CD4-positive, alpha-beta T cell treated with Interleukin-17A for 4 hours (primary cell): ENCODE measurements at places on chromosomes 6 and 20.

DNA sequence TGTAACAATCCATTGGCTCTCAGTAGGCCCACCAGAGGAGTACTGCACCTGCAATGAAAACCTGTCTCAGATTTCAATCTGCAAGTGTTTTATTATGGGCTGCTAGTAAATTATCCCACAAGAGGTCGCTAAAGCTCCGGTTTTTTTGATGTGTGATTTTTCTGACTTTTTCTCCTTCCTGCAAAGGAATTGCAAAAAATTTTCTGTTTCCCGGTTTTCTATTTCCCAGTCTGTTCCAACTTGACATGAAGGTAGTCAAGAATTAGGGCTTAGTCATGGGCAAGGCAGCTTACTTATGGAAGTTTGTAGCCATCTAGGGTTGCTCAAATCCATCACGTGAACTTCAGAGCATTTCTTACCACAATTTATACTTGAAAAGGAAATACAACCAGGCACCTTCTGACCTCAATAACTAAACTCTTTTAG, 38.5 kb upstream of the AHI1 start:
- peak; percentile 13 for DNase-seq

DNA sequence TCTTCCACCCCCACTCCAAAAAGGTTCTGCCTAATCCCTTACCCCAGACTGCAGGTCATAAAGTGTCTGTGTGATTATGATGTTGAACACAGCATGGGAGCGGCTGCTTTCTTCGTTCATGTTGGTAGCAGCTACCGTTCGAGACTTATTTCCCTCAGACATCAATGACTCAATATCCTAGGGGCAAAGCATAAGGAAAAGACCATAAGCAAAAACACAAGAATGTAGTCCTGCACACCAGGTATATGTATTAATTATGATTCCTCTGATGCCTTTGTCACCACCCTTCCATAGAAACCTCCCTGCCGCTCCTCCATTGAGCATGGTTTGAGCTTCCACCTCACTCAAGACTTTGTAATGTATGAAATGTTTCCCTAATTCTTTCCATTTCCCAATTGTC, 137.2 kb downstream of the KIF13A start:
- no peak for DNase-seq

GRCh38 chr6:25928562-25929324, 1.7 kb downstream of the SLC17A2 start:
- no peak for DNase-seq

DNA sequence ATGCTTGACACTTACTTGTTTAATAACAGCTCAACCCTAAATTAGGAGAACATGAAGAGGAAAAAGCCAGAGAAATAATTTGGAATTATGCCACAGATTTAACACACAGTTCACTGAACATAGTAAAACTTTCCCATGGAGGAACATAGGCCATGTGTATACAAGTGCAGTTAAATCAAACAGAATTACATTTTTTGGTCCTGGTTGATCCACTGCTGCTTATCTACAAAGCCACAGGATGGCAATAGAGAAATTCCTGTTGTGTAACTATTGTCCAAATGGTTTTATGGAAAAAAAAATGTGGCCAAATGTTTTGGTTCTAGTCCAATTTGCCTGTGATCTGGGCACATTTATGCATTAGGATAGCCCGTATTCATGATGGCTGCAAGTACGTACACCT, 136.8 kb downstream of the ALDH8A1 start:
- no peak for DNase-seq

GRCh38 chr20:47950124-47950912, 165.0 kb upstream of the SULF2 start:
- DNase-seq: no peak

- no peak for DNase-seq
Observed at GRCh38 chr6:21958428-21958827, 338.4 kb downstream of the PRL start.

GRCh38 chr6:285030-285771, 7.1 kb upstream of the DUSP22 start:
- DNase-seq: no peak

GRCh38 chr20:42650191-42650746, 539.4 kb downstream of the PTPRT start:
- DNase-seq: no peak

GRCh38 chr20:17473659-17474058, 57.5 kb downstream of the BFSP1 start:
- DNase-seq: no peak

GRCh38 chr6:23659125-23659524, 466.9 kb upstream of the NRSN1 start:
- DNase-seq: no peak
